ENCODE measurements at places on chromosomes 4 and X.

- no peak for DNase-seq
Observed at GRCh38 chrX:133215747-133216146, 2.4 kb downstream of the TFDP3 start.

GRCh38 chrX:46029777-46030176, 515.4 kb downstream of the ZNF674 start:
- DNase-seq, result no peak

DNA sequence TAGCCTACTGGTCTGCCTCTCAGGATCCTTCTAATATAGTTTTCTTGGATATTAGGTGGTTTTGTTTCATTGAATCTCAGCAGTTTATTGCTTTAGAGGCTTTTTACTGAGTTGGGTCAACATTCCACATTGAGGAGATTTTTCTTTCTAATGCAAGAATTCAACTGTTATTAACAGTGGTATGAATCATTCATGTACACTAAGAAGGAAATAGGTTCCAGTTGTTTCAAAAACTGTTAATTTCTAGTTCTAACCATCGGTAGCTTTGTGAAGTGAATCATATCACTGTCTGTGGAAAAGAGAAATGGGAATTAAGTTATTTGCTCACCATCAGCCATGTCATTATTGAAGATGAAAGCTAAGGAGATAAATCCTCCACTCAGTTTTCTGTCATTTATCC, 331.5 kb downstream of the RPA4 start:
- no peak for DNase-seq

GRCh38 chr4:80136270-80136669, 61.0 kb upstream of the PRDM8 start:
- no peak for DNase-seq

DNA sequence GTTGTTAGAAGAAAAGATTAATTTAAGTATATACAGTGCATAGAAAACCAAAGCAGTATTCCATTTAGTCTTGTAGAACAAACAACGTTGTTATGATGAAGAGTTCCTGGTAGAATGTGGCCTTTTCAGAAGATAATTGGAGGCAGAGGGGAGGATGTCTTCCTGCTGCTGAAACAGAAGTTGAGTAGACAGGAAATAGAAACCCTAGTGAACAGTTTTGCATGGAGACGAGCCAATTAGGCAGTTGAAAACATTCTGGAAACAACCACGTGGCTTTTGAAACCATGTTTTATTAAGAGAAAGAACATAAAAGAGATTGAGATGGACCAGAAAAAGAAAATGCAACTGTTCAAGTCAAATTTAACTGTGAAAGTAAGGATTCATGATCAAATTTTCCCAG, 325.2 kb downstream of the CAMK2D start:
- DNase-seq, result peak; percentile 89

DNA sequence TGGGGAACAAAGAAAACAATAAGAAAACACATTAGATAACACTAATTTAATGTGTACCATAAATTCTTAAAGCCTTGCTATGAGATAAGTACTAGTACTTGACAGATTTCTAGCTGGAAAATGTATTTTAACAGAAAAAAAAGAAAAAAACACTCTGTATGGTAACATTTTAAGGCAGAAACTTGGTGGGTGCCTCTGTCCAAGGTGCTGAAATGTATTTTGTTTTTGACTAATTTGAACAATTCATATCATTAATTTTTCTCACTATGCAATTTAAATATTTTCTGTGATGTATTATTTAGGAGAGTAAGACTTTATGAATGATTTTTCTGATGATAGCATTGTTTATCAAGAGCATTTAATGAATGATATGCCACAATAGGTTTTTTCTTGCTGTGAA, 107.5 kb downstream of the GABRG1 start:
- no peak for DNase-seq

DNA sequence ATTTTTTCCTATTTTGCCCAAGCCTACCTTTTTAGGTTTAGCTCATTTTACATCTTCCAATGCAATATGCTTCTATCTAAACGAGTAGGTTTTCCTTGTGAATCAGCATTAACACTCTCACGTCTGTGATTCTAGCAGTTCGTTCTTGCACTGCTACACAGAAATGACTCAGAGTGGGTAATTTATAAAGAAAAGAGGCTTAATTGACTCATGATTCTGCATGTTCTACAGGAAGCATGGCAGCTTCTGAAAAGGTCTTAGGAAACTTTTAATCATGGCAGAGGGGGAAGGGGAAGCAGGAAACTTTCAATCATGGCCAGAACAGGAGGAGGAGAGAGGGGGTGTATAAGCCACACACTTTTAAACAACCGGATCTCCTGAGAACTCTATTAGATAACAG, 44.9 kb downstream of the SPANXN1 start:
- DNase-seq, result no peak

DNA sequence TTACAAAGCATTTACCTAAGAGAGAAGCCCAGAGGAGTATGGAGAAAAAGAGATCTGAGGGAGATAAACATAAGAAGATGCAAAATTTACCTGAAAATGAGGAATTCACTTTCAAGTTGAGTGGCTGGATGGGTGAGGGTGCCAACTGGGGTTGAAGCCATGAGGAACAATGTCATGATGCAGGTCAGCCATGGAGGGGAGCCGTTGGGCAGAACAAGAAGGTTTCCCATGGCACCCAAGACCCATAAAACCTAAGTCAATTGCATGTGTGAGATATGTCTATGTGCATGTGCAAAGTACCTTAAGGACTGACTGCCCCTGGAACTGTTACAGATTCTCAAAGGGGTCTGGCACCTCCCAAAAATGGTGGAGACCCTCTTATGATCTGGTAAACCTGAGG, 46.6 kb upstream of the PRRG1 start:
- peak; percentile 70 for DNase-seq

- no peak for DNase-seq
Observed at GRCh38 chrX:81304563-81304962, 102.7 kb downstream of the SH3BGRL start.

DNA sequence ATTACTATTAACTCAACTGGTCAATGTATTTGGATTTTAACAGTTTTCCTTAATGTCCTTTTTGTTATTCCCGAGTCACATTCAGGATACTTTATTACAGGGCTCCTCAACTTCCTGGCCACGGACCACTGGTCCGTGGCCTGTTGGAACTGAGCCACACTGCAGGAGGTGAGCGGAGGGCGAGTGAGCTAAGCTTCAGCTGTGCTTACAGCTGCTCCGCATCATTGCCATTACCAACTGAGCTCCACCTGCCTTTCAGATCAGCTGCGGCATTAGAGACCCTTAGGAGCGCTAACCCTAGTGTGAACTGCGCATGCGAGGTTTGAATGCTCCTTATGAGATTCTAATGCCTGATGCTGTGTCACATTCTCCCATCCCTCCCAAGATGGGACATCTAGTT, 591.7 kb downstream of the CCSER1 start:
- DNase-seq, result no peak

DNA sequence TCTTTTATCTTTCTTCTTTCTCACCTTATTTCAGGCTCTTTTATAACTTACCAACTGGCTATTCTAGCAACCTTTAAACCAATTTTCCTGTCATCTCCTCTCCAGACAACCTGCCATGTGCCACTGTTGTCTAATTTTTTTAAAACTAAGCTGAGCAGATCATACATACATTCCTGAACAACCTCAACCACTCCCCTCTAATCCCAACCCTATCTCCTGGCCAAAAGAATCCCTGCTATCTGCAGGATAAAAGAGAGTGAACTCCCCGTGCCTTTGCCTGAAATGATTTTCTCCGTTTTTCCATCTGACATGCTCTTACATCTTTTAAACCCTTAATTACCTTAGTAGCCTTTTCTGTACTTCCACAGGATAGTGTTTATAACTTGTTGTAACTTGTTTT, 35.5 kb downstream of the DCUN1D4 start:
- DNase-seq, result no peak

DNA sequence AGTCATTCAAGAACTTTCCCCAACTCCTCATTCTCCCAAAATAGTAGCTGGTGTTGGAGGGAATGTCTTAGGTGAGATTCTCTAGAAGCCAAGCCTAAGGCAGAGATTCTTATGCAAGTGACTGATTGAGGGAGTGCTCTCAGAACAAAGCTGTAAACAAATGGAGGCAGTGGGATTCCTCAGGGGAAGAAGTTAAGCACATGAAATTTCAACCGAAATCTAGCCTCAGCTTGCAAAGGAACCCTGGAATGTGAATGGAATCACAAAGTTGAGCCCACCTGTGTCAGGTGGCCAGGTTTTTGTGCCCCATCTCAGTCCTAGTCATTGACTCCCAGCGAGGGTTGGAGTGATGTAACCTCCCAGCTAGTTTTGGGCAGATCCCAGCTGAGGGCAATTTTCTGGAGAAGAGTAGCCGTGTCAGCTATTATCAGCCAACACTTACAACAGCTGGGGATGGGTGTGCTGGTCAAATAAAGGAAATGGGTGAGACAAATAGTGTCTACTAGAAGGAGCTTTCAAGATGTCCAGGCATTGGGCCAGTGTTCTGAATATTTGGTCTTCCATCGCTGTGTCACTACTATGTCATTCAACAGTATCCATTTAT, 29.7 kb upstream of the FGF2 start:
- no peak for DNase-seq

GRCh38 chr4:38177641-38178391, 217.6 kb downstream of the PTTG2 start:
- DNase-seq, result peak; percentile 79

- peak; percentile 46 for DNase-seq
Observed at GRCh38 chr4:55742655-55743202, 76.9 kb upstream of the EXOC1L start.

GRCh38 chr4:184099535-184099966, 118.1 kb downstream of the ENPP6 start:
- DNase-seq, result no peak

DNA sequence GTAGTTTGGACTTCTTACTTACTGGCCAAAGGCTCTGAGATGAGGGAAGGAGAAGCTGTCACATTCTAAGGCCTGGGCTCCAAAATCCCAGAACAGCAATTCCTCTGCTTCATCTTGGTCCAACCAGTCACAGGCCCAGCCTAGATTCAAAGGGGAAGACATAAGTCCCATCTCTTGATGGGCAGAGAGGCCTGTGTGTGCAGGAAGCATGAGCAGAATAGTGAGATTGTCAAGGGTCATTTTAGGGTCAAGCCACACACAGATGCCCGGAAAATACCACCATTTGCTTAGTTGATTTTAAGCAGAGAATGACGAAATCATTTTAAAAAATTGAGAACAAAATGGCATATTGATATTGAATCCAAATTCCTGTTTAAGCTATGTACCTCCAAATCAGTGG, 580.9 kb upstream of the ZFP42 start:
- DNase-seq, result no peak

- DNase-seq, result no peak
Observed at GRCh38 chrX:71067712-71068043, 456 bp downstream of the SNX12 start.

- no peak for DNase-seq
Observed at GRCh38 chrX:154458954-154459778, 1.1 kb downstream of the PLXNA3 start.

GRCh38 chr4:128690011-128690410, 119.5 kb upstream of the JADE1 start:
- DNase-seq, result no peak

GRCh38 chr4:36476135-36476534, 194.7 kb downstream of the DTHD1 start:
- no peak for DNase-seq

DNA sequence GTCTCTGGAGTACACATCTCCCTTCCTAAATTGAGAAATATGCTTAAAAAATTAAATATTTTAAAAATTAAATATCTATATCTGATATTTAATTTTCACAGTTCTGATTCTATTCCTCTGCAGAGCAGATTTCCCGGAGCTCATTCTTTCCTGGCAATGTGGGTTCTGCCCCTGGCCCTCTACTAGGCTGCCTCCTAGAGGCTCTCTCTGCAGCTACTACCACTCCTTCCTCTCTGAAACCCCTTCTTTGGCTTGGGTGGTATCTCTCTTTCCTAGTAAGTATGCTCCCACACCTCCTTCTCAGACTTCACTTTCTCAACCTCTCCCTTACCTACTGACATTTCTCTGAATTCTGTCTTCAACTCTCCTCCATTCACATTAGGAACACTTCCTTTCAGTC, 45.3 kb downstream of the RPGR start:
- peak; percentile 52 for DNase-seq

DNA sequence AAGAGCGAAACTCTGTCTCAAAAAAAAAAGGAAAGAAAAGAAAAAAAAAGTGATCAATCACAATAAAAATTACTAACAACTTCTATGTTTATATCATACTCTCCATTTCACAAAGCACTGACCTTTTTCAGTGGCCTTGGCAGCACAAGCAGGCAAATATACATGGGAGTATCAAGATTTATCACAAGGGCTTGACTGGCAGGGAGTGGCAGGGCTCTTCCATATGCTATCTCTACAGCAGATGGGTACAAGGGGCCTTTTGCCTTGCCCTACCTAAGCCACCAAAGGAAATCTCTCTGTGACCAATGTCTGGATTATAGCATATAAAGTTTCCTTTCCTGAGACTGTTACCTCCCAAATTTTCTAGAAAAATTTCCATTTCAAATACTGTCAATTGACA, 24.4 kb downstream of the TSPAN5 start:
- no peak for DNase-seq

DNA sequence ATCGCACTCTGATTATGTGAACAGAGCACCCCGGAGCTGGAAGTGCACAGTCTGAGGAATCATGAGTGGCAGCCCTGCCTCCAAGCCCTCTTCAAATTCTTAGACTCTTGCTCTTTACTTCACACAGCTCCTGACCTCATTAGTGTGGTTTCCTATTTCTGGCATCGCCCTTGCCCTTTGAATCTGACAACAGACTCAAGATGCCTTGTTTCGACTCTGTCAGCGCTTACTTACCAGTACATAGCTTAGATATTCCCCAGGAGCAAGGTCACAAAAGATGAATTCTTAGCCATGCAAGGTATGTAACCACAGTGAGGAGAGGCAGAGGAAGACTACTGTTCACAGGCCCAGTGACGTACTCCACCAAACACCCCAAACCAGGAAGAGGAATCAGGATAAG, 167.2 kb downstream of the KDR start:
- no peak for DNase-seq

- DNase-seq, result peak; percentile 16
Observed at GRCh38 chrX:71958281-71958675, 47.6 kb downstream of the NHSL2 start.

DNA sequence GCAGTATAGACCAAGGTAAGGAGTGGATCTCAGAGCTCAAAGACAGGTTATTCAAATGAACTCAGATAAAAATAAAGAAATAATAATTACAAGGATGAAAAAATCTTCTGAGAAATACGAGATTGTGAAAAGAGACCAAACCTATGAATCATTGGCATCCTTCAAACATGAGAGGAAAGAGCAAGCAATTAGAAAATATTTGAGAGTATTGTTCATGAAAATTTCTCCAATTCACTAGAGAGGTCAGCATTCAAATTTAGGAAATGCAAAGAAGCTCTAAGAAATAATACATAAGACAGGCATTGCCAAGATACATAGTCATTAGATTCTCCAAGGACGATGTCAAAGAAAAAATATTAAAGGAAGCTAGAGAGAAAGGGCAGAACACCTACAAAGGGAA, 93.5 kb upstream of the GALNTL6 start:
- DNase-seq, result no peak

GRCh38 chrX:43560247-43560946, 95.7 kb upstream of the MAOA start:
- no peak for DNase-seq

GRCh38 chrX:106897259-106897658, 5.9 kb downstream of the RIPPLY1 start:
- DNase-seq, result peak; percentile 47

Data from fibroblast of pulmonary artery (primary cell).